ENCODE measurements at places on chromosomes 2 and 18.

DNA sequence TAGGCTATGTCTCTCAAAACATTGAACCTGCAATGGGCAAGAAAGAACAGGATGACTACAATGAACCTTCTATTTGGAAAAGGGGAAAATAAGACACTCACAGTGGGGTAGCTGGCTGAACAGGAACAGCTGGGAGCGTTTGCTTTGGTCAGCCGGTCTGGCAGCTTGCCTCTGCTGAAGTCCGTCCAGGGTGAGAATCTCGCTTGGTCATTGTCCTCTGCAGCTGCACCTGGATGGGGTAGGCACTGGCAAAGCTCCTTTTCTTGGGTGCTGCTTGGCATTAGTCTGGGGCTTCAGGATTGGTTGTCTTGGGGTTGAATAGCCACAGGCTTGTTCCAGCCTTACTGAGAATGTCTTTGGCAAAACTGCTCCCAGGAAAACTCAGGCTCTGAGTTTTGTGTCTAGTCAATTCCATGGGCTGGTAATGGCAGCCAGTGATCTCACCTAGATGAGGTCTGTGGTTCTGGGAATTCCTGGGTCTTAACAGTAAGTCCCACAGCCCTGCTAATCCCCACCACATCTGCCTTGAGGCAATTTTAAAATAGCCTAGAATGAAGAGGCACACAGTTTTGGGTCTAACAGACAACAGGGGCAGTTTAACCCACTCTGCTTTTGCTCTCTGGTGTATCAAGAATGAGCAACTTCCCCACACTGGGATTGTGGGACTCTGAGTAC, 13.4 kb downstream of the NEDD4L start:
- no peak for DNase-seq

GRCh38 chr2:105381101-105381668, 17.7 kb downstream of the FHL2 start:
- DNase-seq: no peak

DNA sequence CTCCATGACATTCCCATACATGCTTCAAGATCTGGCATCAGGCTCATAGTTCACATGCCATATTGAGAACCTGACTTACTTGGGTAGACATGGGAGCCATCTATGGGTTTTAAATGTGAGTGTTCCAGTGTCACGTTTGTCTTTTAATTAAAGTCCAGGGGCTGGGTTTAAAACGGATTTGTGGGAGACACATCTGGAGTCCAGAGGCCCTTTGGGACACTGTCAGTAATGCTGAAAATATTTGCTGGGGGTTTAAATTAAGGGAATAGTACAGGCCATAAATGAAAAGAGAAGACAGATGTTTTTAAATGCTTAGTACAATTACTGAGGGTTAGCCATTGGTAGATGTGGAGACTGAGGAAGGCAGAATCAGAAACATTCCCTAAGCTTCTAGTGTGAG, 478.0 kb downstream of the PID1 start:
- no peak for DNase-seq

DNA sequence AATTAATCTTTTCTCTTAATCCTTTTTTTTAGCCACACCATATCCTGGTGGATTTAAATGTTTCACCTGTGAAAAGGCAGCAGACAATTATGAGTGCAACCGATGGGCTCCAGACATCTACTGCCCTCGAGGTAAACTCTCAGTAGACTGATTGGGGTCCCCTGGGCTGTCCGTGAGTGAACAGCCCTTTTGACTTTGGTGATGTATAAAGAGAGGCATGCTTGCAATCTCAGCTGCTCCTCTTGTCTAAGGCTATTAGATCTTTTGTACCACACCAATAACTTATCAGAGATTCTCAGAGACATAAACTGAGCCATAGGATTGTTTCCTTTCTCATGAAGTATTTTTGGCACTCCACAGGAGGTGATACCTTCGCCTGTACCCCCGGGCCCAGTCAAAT, 118.6 kb downstream of the LYPD6 start:
- no peak for DNase-seq

GRCh38 chr2:38524580-38524979, 78.1 kb downstream of the HNRNPLL start:
- no peak for DNase-seq

DNA sequence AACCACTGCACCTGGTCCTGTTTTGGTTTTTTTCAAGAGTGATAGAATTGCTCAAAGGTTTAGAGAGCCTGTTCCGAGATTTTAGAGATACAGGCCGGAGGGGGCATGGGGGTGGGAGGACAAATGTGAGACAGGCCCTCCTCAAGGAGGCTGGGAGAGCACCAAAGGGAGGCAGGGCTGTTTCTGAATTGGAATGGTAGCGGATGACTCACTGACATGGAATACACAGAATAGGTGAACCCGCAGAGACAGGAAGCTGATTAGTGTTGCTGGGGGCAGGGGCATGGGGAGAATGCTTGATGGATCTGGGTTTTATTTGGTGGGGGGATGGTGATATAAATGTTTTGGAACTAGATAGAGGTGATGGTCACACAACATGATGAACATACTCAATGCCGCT, 111.0 kb upstream of the MGAT5 start:
- no peak for DNase-seq

DNA sequence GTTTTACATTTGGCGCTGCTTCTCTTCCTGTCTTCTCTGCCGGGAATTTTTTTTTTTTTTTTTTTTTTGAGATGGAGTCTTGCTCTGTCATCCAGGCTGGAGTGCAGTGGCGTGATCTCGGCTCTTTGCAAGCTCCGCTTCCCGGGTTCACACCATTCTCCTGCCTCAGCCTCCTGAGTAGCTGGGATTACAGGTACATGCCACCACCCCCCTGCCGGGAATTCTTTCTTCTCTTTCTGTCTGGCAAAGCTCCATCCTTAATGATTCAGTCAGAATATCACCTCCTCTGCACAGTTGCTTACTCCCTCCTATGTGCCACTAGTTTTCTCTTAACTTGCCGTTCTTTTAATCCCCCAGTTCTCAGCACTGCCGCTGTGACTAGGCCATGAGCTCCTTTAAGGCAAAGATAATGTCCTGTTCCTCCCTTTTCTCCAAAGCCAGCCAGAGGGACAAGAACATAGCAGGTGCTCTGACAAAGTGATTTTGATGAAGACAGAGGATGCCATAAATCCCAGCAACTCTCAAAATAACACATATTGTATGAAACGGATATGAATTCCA, 112.1 kb upstream of the LRATD1 start:
- no peak for DNase-seq

DNA sequence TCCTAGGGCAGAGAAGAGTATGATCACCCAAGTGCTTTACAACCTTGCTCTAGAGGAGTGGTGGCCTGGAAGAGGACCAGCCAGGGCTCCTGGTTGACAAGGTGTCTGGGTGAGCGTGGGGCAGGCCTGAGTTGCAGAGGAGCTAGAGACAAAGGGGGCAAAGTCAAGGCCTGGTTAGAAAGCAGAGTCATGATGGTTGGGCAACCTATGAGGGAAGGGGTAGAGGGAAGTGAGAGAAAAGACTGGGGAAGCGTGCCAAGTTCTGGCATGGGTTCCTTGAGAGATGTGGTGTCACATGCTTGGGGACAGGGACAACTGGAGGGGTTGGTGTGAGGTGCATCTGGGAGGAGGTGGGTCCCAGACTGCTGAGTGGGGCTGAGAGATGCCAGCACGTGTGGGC, 13.5 kb downstream of the ZFP36L2 start:
- no peak for DNase-seq

GRCh38 chr18:62399781-62400308, 74.7 kb downstream of the TNFRSF11A start:
- no peak for DNase-seq

- peak; percentile 7 for DNase-seq
Observed at GRCh38 chr2:225429717-225430116, 30.2 kb downstream of the NYAP2 start.

GRCh38 chr18:46215902-46216723, 111.9 kb downstream of the HAUS1 start:
- no peak for DNase-seq

- no peak for DNase-seq
Observed at GRCh38 chr2:29202819-29203495, 87.7 kb downstream of the CLIP4 start.

DNA sequence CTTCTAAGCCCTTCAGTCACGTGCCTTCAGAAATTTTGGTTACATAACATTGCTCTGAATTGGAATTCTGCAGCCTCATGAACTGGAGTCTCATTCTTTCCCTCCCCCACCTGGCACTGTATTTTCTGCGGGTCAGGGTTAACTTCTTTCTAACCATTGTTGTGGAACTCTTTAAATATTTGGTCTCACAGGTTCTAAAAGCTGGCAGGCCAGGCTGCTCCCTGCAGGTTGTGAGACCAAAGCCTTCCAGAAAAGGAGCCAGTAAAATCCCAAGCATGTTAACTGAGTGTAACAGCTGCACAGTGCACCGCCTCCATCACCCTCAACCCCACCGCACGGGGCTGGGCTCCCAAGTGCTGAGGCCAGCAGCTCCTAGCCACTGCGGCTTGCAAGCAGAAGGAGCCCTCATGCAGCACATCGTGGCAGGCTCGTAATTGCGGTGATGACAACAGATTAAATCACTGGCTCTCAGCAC, 174.1 kb upstream of the ALPP start:
- DNase-seq: peak; percentile 47

DNA sequence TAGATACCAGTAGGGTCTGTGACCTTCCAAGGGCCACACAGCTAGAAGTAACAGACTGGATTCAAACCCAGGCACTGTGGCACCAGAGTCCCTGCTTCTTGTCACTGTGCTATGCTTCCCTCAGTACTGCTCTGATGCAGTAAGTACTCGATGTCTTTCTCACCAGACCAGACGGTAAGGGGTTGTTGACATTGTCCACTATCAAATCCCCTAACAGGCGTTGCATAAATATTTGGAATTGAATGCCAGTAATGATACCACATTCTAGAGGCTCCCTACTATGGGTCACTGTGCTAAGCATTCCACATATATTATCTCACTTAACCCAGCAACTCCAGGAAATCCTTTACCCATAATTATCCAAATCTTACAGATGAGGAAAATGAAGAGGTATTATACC, 223.1 kb downstream of the C1D start:
- DNase-seq: peak; percentile 11

DNA sequence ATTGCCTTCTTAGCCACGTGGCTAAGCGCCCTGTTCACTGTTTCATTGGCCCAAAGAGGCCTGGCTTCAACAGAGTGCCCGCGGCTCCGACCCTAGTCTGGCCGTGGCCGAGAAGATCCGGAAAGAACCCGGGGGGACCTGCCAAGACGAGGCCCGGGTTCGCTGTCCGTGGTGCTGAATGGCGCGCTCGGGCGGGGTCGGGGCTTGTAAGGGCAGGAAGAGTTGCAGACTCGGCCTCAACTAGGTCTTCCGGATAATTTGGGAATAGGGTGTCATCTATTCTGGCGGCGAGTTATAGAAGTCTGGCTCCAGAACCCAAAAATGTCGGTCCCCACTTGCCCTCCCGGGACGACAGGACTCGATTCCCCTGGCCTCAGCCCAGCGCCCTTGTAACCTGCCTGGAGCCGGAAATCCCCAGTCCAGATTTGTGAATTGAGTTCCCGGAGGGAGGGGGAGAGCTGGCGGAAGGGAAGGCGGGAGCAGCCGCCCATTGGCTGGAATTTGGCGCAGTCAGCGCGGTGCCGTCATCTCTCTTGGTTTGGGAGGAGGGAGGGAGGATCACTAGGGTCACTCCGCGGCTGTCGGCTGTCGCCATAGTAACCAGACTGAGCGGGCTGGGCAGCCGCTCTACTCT, 3.5 kb downstream of the CDK5R2 start:
- peak; percentile 78 for DNase-seq

DNA sequence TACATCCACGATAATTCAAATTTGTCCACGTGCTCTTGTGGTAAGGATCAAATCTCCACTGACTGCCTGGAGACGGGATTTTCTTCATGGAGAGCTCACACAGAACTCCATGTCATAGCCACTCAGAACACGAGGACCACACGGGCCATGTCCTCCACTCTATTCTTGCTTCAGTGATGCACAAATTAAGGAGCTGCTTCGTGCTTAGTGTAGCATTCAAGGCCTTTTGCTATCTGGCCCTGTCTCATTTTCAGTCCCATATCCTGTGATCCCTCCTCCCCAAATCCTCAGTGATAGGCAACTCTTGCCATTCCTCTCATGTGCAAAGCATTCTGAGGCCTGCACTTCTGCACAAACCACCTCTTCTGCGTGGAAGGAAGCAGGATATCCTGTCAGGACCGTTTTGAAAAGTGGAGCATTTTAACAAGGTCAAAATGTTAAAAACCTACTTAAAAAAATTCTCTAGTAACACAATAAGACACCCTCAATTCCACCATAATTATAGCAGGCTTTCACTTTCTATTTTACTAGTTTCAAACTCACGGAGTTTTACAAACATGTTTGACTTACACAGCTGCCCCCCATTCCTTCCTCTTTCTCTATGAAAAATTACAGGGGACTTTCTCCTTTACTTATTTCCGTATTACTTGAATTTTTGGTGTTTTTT, 35.2 kb downstream of the ST3GAL5 start:
- DNase-seq: no peak

DNA sequence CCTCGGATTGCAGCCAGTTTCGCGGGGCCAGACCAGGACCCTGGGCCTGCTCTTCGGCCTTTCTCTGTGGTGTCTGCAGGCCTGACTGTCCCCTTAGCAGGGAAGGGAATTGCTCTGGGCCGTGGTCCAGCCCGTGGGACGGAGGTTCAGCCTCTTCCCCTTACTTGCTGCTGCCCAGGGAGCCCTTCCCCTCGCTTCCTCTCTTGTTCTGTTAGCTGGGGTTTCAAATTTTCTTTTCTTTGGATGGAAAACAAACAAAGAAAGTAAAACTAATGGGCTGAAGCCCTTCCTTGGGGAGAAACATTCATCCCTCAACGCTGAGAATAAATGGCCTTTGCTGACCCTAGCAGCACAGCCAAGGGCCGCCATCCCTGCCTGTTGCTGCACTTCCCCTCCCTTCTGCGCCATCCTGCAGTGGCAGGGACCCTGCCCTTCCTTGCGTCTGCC, 52.4 kb downstream of the ASAP2 start:
- DNase-seq: no peak

GRCh38 chr2:209125291-209125690, 298.6 kb upstream of the MAP2 start:
- DNase-seq: no peak

DNA sequence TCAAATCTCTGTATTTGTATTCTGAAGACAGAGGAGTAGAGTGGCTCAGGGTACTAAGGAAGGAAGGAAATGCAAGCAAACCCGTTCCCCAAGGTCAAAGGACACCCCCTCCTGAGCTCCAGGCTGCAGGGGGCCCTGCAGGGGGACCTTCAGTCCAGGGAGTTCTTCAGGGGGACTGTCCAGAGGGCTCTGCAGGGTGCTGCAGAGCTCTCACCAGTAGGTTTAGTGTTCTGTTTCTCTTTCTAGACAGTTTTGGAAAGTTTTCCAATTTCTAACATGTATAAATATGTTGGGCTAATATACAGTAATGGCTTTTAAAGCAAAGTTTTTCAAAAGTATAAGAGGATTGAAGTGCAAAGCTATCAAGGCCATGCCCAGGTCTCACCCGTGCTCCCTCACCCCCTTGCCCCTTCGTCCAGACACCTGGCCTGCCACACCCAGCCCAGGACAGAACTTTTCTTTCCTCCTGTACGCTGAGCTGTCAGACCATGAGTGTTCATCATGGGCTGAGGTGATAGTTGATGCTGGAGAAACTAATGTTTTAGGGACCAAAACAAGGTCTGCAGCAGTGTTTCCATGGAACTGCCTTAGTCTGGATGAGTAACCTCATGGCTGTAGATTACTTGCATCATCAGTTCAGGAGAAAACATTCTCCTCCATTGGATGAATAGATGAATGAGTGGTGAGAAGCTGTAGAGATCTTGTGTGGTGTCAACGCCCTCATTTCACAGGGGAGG, 134.2 kb downstream of the GLI2 start:
- DNase-seq: no peak

- DNase-seq: peak; percentile 81
Observed at GRCh38 chr2:218272531-218273212, 2.4 kb downstream of the PNKD start.
